ENCODE measurements at places on chromosomes 4 and X.

DNA sequence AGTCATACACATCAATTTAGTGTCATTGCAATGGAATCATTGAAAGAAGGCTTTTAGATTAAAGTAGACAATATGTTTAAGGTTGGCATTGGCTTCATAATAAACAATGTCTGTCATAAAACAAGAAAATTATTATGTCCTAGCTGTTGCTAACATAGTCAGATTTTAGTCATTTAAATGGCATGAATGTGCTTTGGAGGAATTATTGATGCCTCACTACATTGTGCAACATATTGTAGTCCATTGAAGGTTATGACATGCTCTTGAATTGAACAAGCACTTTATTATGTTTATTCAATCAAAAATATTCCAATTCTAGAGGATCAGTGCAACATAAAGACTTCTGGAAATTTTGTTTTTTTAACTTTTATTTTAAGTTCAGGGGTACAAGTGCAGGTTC is 489.8 kb upstream of the AMOT start:
- no peak for DNase-seq

GRCh38 chrX:9369802-9370291 is 95.0 kb upstream of the TBL1X start:
- DNase-seq: no peak

- DNase-seq: no peak
Measured at GRCh38 chr4:81990211-81990610, 383.6 kb downstream of the HNRNPD start.

GRCh38 chr4:173346074-173346473 is 11.9 kb upstream of the HMGB2 start:
- no peak for DNase-seq

GRCh38 chr4:110442309-110442708 is 33.6 kb upstream of the ENPEP start:
- no peak for DNase-seq

DNA sequence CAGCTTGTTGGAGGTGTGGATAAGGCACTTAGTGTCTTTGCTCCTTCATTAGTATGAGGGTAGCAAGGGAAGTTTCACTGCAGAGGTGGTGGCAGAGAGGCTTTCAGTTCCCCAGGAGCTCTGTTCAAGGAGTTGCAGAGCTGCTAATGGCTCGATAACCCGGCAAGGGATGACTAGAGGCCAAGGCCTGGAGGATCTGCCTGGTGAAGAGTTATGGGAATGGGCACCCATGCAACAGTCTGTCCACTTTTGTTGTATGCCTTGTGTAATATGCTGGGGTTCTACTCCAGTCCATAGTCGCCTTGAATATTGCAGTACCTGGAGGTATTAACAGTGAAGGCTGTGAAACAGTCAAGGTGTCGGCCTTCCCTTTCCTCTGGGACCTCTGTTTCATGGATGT is 67.8 kb upstream of the NBDY start:
- DNase-seq: no peak

- no peak for DNase-seq
Measured at GRCh38 chr4:39713691-39714090, 15.8 kb downstream of the UBE2K start.

- no peak for DNase-seq
Measured at GRCh38 chr4:66805582-66805981, 739.7 kb downstream of the CENPC start.

- peak; percentile 5 for DNase-seq
Measured at GRCh38 chr4:134470544-134470943, 269.0 kb upstream of the PABPC4L start.

- DNase-seq: no peak
Measured at GRCh38 chr4:110754716-110755115, 131.8 kb upstream of the PITX2 start.

DNA sequence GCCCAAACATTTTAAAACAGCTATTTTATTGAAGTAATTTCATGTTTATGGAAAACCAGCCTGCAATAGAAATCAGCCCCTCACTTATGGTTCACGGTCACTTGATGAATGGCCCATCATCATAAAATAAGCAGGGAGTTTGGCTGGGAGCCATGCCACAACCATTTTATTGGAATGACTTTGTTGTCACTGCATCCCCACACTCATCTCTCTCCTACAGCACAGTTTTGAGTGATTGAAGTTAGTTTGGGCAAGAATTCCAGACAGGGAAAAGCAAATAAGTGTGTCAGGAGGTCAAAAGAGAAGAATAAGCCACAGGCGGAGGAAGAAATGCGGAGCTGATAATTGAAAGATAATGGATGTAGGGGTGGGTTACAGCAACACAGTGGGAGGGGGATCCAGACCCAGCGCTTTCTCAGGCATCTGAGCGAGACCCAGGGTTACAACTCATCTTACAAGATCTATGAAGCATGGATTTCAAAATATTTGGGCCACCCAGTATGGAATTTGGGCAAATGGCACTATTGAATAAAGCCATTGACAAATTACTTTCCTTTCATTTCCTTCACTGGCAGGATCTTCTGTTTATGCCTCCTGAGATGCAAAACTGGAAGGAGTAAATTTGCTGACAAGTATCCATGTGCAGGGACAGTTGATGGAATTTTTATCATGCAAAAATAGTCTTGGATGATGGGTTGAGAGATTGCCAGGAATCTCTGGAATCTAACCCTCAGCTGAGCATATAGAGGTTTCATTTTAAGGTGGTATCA is 100.8 kb downstream of the SHROOM3 start:
- DNase-seq: no peak

DNA sequence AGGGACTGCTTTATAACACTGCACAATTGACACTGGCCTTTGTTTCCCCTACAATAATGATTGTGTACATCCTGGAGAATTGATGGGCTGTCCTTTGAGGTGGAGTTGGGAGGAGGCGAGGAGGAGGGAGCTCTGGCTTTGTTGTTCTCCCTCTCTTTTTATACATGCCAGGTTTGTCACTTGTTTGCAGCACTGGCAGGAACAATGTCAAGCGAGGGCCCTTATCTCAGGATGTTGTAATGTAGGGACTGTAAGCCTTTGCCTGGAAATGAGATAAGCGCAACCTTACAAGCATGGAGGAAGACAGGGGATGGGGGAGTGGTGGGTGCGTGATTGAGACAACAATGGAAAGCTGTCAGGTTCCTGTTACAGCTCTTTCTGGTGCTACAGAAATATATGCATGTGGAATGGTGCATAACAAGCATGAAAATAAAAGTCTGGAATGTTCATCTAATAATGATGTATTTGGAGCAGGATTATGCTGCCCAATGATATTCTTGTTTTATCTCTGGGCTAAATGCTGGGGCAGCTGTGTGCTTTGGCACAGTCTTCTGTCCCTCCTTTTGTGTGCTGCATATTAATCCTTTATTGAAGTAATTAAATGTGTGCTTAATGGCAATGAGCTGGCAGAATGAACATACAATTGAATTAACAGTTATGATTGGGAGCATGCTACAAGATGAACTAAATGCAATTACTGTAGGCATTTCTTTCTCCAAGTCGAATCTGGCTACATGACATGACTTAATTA is 294.4 kb downstream of the GPAT3 start:
- no peak for DNase-seq

GRCh38 chr4:77593993-77594392 is 11.6 kb upstream of the CXCL13 start:
- no peak for DNase-seq

GRCh38 chr4:122121593-122121992 is 30.5 kb upstream of the BLTP1 start:
- no peak for DNase-seq

GRCh38 chr4:166460769-166461550 is 587.9 kb downstream of the TLL1 start:
- no peak for DNase-seq

DNA sequence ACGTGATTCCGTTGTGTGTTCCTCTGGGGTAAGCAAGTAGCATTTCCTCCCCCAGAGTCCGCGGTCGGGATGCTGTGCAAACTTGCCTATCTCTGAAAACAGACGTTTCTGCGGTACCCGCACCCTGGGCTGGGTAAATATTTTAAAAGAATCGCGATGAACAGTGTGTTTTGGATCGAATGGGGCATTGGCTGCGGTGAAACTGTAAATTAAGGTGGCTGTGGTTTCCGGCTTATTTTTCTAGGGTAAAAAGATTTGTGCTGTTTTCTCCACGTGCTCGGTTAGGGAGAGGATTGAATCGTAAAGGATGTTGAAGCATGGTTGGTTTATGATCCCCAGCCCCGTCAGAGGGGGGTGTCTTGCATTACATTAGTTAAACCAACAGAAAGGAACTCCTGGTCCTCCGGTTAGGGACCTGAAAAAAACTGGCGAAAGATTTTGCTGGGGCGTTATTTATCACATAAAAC is 1.2 kb downstream of the HHIP start:
- peak; percentile 72 for DNase-seq

DNA sequence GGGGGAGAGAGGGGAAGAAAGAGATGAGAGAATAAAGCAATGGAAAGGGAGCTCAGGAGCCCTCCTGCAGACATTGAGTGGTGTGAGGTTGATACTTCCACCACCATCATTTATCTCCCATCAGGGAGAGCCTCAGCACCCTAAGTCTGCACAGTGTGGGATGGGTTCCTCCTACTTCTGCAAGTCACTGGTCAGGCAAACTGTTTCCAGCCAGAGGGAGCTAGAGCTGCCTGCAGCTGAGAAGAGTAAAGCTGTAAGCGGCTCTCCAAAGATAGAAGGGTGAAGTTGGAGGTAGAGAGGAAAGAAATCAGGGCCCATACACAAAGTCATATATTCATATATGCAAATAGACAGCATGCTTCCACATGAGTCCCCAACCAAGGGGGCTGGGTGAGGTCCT is 21.9 kb upstream of the ZNF81 start:
- no peak for DNase-seq

GRCh38 chr4:112853662-112854256 is 195.7 kb upstream of the ANK2 start:
- DNase-seq: peak; percentile 46

DNA sequence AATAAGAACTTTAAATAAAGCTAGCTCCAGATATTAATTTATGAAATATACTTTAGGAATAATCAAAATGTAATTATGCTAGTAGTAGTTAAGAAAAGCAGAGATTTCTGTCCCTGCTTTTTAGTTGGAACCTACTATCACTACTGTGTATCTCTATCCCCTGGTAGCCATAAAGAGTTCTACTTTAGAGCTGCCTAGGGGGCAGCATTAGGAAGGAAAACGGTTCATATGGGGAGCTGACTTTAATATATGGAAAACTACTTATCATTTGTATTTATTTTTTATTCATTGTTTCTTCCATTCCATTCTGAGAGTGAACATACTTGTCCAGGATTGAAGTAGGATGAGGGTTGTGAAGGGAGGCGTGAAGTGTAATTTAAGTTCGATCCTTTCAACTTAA is 40.9 kb downstream of the CPEB2 start:
- peak; percentile 79 for DNase-seq

DNA sequence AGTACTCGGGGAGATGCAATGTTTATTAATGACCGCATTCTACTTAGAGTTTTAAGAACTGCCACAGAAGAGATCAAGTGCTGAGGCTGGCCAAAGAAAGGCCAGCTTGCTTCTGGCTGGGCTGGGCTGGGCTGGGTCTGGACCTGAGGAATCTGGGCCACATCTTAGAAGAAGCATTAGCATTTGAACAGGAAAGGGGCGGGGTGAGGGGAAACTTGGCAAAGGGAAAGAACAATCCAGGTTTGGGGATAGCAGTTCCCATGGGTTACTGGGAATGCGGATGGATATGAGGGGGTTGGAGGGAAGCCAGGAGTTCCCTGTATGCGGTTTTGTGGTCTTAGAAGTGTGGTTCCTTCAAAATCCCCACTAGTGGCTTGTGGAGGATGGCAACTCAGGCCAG is 83.3 kb downstream of the CLDN34 start:
- no peak for DNase-seq

DNA sequence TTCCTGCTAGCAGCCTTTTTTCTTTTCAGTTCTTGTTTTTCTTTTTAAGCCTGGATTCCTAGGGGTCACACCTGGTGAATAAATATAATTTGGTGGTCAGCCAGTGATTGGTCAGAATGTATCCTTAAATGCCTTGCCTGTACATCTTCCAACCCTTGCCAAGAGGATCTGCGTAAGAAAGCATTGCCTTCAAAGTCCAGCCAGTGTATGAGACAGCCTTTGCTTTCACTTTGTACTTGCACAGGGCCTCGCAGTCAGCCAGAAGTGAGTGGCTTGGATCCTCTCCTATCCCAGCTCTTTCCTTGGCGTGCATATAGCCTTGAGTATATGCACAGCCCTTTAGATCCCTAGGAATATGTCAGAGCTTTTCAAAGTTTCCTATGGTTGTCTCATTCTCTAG is 22.2 kb downstream of the KANTR start:
- DNase-seq: peak; percentile 20

- DNase-seq: no peak
Measured at GRCh38 chr4:188869581-188869980, 730.3 kb downstream of the TRIML1 start.

GRCh38 chr4:147060151-147060931 is 114.7 kb upstream of the TTC29 start:
- DNase-seq: peak; percentile 29

DNA sequence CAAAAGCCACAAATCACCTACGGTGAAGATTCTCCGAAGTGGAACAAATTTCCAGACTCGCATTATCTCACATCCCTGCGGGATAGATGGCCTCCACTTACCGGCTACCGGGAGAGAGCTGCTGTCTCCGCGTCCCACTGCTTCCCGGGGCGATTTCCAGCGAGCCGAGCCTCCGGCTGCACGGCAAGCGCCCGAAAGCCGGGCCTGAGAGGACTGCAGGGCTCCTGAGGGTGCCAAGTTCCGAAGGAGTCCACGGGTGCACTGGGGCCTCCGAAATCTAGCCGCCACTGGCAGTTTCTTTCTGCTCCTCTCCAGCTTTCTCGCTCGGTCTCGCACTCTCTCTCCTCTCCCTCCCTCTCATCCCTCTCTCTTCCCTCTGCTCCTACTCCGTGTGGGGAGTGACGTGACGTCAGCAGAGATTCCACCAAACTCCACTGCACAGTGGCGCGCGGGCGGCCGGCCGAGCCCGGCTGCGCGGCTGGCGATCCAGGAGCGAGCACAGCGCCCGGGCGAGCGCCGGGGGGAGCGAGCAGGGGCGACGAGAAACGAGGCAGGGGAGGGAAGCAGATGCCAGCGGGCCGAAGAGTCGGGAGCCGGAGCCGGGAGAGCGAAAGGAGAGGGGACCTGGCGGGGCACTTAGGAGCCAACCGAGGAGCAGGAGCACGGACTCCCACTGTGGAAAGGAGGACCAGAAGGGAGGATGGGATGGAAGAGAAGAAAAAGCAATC is 14.0 kb upstream of the PITX2 start:
- DNase-seq: no peak

GRCh38 chr4:83208371-83209365 is 75.9 kb downstream of the COQ2 start:
- DNase-seq: no peak

GRCh38 chr4:102554482-102554881 is 53.3 kb downstream of the NFKB1 start:
- DNase-seq: peak; percentile 50

- DNase-seq: no peak
Measured at GRCh38 chrX:71923516-71923915, 12.9 kb downstream of the NHSL2 start.
